Endothelial cell of umbilical vein (primary cell): ENCODE measurements at places on chromosomes 11 and 22.

GRCh38 chr11:57668434-57668782 lies 494 bp downstream of the ZDHHC5 start:
- DNase-seq, result peak; percentile 39

GRCh38 chr11:115222218-115222862 lies 281.9 kb downstream of the CADM1 start:
- DNase-seq, result peak; percentile 40

DNA sequence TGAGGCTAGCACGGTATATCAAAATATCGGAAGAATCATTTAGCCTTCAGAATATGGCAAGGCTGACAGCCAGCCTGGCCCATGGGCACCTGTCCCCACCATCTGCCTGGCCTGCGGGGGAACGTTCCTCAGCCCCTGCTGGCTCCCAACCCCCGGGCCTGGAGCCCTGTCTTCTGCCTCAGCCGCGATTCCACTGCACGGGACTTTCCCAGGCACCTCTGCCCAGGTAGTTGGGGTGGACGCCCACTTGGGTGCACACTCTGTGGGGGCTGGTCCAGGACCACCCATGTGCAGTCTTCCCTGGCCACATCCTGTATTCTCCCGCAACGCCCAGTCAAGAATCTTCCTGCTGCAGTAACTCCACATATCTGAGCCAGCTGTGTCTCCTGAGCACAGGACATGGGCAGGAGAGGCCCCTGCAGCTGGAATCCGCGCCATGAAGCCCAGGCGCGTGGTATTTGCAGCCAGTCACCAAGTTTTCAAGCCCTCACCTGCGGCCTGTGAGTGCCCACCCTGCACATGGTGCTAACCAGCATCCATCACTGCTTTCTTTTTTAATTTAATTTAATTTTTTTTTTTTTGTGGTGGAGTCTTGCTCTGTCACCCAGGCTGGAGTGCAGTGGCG lies 77.9 kb downstream of the KCNQ1 start:
- no peak for DNase-seq

DNA sequence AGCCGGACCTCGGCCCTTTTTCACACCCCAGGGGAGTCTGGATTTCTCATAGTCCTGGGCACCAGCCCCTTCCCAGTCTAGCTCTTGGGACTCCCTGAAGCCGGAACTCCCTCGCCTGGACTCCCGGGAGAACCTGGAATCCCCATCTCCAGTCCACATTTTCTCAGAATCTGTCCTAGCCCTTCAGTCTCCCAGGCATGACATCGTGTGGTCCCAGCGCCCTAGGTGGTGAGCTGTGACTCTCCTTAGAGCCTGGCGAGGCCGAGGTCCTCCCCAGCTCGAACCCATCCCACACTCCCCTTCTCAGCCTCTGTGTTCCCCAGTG lies 673 bp upstream of the DUSP18 start:
- no peak for DNase-seq

DNA sequence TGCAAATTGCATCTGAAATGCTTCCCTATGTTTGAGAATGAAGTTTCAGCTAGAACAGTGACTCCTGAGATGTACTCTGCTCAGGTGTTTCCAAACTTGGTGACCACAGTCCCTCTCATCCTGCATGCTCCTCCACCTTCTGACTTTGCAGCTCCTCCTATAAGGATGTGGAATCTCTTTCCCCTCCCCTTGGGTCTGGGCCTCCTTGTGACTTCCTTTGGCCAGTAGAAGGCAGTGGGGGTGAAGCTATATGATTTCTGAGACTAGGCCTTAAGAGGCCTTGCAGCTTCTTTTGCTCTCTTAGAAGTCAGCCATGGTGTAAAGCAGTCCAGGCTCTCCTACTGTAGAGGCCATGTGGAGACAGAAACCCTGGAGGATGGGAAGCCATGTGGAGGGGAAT lies 50.7 kb downstream of the CSF2RB start:
- DNase-seq, result no peak

DNA sequence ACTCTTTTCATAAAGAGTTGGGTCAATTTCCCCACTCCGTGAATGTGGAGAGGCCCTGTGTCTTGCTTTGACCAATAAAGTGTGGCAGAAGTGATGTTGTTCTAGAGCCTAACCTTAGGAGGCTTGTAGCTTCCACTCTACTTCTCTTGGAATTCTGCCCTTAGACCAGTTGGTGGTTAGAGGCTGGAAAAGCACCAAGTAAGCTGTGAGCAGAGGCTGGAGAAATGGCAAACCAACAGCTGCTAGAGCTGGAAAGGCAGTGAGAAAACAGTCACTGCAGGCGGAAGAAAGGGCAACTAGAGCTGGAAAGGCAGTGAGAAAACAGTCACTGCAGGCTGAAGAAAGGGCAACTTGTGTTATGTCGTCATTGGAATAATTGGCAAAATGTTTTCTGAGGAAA lies 29.8 kb upstream of the MSANTD2 start:
- no peak for DNase-seq

DNA sequence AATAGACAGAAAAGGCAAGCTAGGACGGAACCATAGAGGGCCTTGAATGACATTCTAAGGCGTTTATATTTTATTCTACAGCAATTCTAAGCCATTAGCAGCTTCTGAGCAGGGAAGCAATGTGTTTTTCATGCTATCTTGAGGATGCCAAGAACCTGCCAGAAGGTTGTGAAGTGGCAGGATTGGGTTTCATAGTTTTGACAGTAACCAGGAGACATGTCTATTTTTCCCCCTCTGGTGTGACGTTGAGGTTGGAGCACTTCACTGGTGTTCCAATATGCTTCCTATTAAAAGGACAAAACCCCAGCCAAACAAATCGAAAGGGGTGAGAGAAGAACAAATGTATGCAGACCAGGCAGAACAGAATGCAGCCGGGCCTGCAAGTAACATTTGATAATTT lies 148.2 kb downstream of the SPATA19 start:
- DNase-seq, result no peak

DNA sequence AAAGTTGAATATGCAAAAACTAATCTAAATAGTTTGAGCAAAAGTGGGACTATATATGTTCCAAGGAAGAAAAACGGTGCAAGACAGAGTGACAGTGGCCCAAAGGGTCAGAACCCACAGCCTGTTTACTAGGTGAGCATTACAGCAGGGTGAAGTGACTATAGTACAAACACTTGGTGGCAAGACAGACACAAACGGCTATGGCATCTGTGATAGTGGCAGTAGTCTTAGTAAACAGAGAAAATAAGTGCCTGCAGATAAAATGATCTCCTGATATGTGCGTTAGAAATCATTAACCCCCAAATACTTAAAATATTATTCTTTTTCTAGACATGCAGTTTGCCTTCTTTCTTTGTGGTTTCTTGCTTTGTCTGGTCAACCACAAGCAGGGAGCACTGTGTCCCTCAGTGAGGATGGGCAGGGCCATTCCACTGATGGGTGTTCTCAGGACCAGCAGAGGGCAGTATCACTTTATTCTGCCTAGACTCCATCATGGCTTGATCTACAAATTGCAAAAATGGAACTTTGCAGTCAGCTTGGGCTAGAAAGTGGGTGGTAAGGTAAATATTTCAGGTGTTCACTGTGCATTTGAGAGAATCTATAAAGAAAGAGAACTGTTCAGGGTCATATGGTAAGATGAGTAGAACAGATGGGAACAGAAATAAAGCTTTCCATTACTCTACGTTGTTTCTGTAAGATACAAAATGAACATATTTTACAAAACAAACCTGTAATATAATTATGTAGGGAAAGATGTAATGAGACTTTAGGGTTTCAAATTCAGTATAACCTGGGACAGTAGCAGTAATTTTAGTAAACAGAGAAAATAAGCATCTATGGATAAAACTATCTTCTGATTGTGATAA lies 198.2 kb downstream of the SWAP70 start:
- DNase-seq, result peak; percentile 74

- peak; percentile 61 for DNase-seq
Measured at GRCh38 chr11:130580372-130580771, 131.9 kb downstream of the ADAMTS15 start.
